Gastroesophageal sphincter (tissue), 4 donors: ENCODE measurements at places on chromosomes 1 and 21. TPM values are rescaled to one million over a fixed set of nuclear protein-coding genes. Genes with fewer than 3 reads are reported as not detected.

The FAM131C gene
- total RNA-seq: not detected

The GUCA2B gene
- total RNA-seq: not detected

The FALEC gene
- total RNA-seq: not detected

The PLEKHA6 gene
- total RNA-seq: 17.8 TPM

DNA sequence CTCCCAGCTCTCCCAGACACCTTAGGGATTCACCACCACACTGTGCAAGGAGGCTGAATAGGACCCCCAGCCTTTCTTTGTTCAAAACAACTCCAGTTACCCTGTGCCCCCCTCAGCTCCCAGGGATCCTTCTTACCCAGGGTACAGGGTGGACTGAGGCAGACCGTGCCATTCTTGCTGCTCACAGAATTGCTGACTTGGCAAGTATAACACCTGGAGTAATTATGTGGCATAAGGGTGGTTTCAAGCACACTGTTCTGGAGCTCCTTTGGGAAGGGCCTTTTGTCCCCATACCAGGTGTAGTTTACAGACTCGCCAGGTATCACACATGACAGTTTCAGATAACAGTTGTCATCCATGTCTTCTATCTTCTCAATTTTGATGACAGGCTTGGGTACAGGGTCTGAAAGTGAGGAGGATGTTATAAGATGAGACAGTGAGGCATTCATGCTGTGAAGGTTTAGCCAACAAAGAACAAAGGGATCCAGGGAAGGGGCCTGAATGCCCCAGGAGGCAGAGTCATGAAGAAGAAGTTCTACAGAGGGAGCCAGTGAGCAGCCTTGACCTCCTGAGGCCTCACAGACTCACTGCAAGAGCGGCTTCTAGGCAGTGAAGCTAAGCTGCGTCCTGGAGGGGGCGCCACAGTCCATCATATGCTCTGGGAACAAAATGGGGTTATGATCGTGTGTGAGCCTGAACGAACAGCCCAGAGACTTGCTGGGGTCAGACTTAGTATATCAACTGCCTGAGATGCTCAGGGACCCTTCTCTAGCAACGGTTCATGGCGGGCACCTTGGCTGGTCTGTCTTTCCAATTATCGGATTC, 30.3 kb downstream of the CD48 start:
- no peak for ATAC-seq

- no peak for ATAC-seq
Measured at GRCh38 chr21:45724345-45724961, 80.9 kb downstream of the PCBP3 start.

GRCh38 chr1:192580351-192580962, 4.9 kb downstream of the RGS1 start:
- ATAC-seq: peak; percentile 82

- ATAC-seq: no peak
Measured at GRCh38 chr1:170735366-170736263, 71.7 kb downstream of the PRRX1 start.

GRCh38 chr1:67736750-67737149, 51.7 kb downstream of the GADD45A start:
- no peak for ATAC-seq

DNA sequence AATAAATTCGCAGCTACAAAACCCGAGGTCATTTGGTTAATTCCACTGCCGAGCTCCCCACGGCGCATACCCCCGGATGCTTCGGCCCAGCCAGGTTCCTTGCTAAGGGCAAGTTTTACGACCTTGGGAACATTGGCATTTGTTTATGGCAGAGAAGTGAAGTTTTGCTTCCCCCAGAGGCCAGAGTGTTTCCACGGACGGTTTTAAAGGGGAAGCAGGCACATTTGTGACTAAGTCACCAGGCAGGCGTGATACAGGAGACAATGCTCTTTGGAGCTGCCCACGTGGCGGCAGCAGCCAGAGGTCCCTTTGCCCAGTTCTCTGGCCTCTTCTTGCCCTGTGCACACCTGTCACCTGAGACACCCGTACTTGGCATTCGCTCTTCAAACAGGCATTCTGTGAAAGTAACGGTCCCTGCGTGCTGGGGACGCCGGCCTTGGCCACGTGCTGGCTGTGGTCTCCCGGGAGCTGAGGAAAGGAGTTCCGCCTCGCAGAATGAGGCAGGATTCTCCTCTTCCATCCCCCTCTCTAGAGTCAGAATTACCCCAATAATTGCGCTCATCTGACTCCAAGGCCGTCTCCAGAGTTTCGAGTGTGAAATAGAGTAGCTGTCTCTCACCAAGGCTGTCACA, 138.3 kb downstream of the PRDM16 start:
- ATAC-seq: no peak

- ATAC-seq: no peak
Measured at GRCh38 chr21:41188486-41189149, 20.7 kb downstream of the BACE2 start.

DNA sequence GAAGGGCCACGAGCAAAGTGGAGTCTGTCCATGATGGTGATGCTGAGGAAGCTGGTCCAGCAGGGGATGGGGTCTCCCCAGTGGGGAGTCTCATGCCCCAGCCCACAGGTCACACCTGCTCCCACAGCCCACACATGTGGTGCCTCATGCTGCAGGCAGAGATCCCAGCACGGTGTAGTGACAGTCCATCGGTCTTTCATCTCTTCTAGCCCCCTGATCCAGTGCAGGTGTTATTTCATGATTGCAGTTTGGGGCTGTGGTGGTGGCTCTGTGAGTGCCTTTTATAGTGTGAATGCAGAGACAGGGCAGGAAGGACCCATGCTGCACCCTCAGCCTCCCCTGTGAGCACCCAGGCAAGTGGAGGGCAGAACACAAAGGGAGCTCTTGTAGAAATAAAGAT, 45.0 kb downstream of the UBASH3A start:
- no peak for ATAC-seq

DNA sequence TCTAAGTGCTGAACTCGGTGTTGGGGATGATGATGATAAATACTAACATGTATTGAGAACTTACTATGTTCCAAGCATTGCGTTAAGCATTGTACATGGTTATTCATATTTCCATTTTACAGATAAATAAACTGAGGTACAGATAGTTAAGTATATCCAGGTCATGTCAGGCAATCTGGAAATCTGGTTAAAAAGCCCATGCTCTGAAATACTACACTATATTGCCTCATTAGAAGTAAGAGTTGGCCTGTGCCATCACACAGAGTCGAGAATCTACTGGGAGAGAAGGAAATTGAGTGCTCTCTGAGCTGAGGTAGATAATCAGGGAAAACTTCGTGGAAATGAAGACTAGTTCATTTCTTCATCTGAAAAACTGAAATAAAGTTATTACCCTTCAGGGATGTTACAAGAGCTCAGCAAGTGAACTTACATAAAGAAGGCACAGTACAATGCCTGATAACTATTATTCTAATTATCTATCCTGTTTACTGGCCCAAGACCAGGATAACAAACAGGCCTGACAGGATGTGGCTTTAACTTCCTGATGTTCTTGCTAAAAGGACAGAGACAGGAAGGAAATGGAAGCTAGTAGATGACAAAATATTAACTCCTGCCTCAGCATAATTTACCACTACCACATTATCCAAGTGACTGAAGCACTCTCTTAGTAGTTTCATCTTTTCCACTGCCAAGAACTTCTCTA, 85.6 kb downstream of the EPS15 start:
- ATAC-seq: peak; percentile 61

DNA sequence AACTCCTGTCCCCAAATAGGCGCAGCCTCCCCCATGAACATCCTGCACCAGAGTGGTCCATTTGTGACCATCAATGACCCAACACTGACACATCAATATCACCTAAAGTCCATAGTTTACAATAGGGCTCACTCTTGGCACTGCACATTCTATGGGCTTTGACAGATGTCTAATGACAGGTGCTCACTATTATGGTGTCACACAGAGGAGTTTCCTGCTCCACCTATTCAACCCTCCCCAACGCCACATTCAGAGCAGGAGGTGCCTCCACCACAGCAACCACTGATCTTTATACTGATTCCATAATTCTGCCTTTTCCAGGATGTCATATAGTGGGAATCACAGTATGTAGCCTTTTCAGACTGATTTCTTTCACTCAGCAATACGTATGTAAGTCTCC, 24.2 kb downstream of the GNG4 start:
- ATAC-seq: no peak

GRCh38 chr1:50424884-50425375, 1.7 kb upstream of the DMRTA2 start:
- no peak for ATAC-seq

DNA sequence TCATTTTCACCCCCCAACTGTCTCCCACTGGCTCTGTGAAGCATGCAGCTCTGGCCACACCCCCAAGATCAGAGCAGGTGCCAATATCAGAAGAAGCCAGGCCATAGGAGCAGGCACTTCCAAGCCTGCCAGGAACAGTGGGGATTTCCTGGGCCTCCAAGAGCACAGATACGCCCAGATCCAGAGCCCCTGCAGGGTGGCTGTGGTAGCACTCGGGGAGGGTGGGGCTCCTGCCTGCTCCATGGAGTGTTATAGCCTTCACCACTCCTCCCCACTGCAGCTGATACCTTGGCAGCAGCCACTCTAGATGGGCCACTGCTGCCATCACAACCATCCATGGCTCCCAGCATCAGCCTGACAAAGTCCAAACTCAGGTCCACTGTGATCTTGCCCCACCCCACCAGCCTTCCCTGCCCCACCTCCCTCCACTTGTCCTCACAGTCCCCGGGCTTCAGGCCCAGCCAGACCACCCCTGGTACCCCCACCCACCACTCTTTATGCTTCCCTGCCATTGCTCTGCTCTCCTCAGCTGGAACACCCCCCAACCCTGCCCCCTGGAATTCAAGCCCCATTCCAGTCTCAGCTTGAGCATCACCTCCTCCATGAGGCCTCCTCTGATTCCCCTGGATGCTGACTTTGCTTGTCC, 448.3 kb downstream of the MATN1 start:
- ATAC-seq: no peak

DNA sequence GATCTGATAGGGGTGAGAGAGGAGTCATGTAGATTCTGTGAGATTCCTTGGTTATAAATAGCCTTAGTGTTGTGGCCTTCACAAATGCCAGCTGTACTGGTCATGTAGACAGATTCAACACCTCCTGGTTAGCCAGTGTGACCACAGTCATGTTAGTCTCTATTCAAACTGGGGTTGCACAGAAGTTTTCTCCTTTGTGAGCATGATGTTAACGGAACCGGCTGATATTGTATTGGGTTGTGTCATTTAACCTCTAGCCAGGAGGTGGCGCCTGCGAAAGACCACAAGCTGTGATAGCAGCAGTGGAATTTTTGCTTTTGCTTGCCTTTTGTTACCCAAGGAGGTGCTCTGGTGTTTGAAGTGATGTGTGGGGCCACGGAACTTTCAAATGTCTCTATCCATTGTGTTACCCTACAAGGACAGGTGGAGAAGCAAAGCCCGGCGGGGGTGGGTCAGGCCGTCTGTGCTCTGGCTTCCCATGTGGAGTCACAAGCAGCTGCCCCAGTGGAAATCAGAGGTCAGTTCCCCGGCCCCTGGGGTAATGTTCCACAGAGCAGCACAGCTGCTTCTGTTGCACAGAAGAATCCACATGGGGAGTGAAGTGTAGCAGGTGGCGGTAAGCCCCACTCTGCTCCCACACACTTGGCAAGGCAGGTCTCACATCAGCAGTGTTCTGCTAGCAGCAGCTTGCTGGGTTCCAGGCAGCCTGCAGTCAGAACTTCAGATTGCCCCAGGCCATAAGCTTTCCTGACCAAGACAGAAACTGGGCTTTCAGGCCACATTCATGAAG, 112.6 kb downstream of the ADAMTS1 start:
- ATAC-seq: peak; percentile 50

DNA sequence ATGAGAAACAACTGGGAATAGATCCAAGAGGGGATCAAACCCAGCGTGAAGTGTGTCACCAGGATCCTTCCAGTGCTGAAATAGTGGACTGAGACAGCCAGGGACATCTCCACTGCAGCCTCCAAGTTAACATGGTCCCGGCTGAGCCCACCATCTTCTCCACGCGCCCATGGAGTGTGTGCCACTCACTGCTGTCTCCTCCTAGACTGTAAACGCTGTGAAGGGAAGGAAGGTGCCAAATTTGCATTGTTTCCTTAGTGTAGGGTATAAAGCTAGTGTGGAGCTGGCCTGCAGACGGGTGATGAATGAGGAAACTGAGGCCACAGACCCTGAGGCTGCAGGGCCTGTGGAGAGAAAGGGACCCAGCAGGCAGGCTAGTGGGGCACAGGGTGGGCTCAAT, 183.6 kb downstream of the FOXD2 start:
- no peak for ATAC-seq
